ENCODE measurements at places on chromosomes 1 and 21.

- no peak for DNase-seq
These were observed 5.8 kb upstream of the AHDC1 start for GRCh38 chr1:27609618-27610240.

DNA sequence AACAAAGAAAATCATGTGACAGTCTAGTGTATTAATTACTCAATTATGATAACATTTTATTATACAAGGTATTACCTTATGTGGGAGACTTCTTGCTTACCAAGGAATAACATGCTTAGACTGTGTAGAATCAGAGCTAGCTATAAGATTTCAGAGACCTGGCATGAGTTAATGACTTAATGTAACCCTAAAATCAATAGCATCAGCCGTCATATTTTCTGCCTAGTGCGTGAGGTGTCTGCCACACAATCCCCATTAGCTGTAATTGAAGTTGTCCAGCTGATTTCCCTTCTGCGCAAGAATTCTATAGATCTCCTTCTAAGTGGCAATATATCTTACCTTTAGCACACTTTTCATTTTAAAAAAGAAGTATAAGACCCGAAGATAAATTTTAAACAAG, 28.8 kb downstream of the CHODL start:
- no peak for DNase-seq

DNA sequence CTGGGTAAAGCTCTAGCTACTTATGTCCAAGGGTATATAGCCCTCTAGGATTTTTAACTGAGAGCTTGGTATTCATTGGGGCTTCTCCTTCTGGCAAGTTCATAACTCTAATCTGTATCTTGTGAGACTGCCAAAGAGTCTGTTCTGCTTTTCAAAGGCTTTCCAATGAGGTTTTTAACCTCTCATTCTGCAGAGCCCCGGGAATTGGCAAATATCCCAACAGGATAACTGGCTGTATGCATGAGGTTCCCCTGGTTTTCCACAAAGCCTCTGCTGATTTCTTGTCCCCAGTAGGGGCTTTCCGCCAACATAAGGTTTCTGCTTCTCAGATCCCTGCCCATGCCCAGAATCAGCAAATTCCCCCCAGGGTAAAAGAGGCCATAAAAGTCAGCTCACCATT, 40.9 kb downstream of the RPL5 start:
- DNase-seq = no peak

DNA sequence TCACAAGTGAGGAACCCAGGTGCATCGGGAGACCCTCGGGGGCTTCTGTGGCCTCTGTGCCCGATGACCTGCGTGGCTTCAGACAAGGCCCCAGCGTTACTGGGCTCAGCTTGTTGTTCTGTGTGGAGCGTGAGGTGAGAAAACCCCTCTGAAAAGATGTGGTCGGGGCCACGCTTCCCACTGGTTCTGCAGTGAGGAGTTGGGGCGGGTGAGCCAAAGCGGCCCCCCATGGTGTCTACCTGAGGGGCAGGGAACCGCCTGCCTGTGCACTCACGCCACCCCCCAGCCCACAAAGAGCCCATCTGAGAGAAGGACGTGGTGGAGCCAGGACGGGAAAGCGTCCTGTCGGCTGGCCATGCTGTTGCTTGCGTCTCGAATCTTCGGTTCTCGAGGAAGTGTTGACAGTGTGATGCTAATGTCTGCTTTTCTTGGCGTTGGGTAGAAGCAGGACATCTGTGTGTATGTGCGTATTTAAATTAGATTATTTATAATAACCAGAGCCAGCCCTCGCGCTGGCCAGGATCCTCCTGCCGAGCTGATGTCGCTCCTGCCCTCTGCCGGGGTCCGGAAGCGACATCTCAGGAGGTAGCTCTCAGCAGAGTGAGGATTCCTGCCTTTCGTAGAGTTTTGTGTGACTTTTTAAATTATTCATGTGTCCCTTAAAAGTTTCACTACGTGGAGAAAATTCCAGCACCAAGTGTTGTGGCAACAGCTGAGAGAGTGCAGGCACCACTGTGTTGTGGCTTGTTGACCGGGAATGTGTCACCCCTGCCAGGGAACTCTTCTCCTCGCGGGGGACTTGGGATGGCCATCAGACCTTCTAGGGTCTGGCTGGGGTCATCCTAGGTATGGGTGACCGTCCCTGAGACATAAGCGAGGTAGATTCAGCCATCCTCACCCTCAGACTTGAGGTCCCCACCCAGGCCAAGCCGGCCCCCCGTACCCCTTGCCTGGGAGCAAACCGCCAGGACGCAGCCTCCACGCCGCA, 15.3 kb downstream of the TMEM201 start:
- DNase-seq = no peak

DNA sequence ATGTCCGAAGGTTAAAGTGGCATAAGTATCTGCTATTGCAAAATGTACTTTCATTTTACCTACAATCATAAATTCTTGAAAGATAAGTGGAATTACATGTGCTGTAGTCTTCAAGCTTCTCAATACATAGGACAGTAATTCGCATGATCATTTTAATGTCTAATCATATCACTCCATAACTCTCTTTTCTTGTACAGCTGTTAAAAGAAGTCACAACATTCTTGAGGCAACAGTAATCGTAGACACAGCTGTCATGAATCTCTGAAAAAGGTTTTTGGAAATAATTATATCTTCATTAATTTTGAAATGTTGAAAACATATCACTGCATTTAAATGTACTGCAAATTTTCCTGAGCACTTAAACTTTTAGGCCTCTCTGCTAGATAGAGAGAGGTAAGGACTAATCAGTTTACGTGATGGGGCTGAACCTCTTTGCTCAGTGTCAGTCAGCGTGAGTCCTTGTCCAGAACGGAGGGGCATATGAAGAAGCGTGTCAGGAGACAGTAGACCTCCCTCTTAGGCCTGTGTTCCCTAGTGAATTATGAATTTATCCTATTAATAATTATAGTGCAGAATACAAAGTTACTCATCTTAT, 133.4 kb downstream of the NEK7 start:
- DNase-seq = no peak

DNA sequence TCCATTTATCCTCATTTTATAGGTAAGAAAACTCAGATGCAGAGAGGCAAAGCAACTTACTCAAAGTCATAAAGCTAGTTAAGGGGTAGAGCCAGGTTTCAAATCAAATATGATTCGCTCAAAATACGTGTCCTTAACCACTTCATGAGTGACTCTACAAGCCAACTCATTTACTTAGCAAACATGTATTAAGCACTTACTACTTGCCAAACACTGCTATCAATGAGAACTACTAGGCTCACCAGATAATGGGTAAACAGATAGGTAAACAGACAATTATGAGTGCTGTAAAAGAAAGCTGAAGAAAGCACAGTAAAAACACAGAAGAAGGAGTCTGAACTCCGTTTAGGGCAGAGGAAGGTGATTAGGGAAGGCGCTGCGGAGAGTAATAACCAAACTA, 65.9 kb downstream of the WDR64 start:
- peak; percentile 41 for DNase-seq

- no peak for DNase-seq
These were observed 32.6 kb downstream of the FGGY start for GRCh38 chr1:59329412-59330053.

GRCh38 chr1:46341222-46342083, 846 bp downstream of the NSUN4 start:
- peak; percentile 8 for DNase-seq

All from fibroblast of mammary gland (primary cell).